H9 (cell line): ENCODE measurements at places on chromosomes 3 and 15.

DNA sequence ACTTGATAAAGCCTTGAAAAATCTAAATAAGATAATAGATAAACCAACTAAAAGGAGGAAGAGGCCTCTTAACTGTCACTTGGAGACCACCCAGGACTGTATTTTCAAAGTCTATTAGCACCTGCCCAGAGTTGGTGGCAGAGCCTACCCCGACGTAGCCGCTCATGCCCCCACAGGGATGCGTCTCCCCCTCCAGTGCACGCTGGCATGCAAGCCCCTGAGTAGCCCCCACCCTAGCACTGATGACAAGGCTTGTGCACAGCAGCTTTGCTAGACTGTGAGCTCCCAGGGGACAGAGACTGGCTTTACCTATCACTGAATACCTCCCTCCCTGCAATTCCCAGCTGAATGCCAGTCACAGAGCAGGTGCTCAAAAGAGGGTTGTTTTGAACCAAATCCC lies 54.1 kb upstream of the HES1 start:
- no peak for DNase-seq

DNA sequence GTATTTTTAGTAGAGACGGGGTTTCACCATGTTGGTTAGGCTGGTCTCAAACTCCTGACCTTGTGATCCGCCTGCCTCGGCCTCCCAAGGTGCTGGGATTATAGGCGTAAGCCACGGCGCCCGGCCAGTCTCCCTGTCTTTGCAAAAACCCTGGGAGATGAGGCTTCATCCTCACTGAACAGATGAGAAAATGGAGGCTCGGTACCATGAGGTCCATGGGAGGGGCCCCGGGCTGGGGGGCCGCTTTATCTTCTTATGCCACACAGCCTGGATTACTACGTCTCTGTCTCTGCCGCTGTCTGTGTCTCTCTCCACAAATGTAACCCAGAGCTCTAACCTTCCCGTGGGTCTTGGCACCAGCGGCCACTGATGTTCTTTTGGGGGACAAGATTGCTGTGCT lies 39.1 kb downstream of the ABTB1 start:
- DNase-seq: no peak

DNA sequence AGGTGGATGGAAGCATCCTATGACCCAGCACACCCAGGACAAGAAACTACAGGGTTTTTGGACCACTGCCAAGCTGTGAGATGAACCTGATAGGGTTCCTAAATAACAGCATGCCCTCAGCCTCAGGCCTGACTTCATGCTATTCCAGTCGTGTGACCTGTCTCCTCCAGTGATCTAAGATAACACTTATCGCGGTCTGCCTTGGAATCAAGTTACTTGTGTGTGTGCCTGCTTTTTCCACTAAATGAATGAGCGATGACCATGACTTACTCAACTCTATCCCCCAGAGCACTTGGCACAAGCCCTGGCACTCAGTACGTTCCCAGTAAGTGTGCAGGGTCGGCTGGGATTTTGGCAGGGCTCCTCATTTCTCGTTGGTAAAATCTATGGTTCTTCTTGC lies 172.7 kb upstream of the TP63 start:
- no peak for DNase-seq

DNA sequence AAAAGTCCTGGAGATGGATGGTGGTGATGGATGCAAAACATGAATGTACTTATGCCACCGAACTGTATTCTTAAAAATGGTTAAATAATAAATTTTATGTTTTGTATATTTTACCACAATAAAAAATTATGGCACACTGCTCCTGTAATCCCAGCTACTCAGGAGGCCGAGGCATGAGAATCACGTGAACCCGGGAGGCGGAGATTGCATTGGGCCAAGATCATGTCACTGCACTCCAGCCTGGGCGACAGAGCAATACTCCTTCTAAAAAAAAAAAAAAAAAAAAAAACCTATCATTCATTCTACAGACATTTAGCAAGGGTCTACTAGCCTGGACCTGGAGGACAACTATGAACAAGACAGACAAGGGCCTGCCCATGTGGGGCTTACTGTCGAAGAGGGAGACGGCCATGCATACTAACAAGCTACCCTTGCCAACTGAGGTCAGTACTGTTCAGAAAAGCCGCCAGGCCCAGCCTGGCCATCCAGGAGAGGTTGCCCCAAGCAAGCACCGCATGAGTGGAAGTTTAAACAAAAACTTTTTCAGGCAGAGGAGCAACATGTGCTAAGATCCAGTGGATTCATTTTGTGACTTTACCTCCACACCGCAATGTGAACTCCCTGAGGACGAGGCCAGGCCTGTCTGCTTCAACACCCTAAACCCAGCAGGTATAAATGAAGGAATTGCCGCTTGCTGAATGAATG lies 2.8 kb upstream of the NEK4 start:
- DNase-seq: no peak

- DNase-seq: peak; percentile 58
These were observed at the start of gene ARPIN for GRCh38 chr15:89912674-89913396. ARPIN (minus strand) TSS chr15:89912952; CDS start chr15:89912835, 117 bp downstream.
